ENCODE measurements at places on chromosomes 4 and X.
A peak's percentile ranks its signal among the peaks of the same experiment; 100 is the strongest.

- DNase-seq = no peak
Observed at GRCh38 chrX:111483135-111483534, 28.3 kb upstream of the SERTM2 start.

- no peak for DNase-seq
Observed at GRCh38 chr4:183729430-183730328, 70.6 kb downstream of the TRAPPC11 start.

- DNase-seq = no peak
Observed at GRCh38 chr4:1195891-1196401, 23.6 kb upstream of the SPON2 start.

DNA sequence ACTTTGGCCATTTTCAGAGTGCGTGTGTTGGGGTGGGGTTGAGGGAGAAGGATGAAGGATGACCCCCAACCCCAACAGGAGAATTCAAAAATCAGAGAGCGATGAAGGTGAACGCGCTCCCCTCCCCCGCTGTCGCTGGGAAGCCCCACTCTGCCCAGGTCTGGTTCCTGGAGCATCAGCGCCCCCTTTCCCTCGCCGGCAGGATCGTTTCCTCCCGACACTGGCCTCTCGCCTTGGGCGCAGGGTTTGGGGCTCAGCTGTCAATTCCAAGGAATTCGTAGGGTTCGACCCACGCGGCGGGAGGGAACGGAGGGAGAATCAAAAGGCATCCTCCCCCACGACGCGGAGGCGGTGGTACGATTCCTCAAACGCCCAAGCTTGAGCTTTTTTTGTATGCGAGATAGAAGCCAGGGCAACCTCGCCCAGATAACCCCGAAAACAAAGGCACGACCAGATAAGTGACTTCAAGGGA is 1.0 kb upstream of the PDGFRA start:
- peak; percentile 5 for DNase-seq

DNA sequence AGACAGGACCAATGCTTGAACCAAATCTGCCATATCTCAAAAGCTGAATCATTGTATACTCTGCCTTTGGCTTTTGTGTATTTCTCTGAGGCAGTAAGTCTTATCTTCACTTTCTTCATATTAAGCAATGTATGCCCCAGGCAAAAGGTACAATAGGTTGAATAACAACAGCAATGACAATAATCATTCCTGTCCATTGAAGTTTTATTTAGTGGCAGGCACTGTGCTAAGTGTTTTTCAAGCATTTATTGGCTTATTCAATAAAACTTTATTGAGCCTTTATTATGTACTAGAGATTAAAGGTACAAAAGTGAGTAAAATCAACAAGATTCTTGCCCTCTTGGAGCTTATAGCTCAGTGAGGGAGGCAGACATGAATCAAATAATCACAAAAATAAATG is 8.2 kb upstream of the CASK start:
- DNase-seq = no peak

DNA sequence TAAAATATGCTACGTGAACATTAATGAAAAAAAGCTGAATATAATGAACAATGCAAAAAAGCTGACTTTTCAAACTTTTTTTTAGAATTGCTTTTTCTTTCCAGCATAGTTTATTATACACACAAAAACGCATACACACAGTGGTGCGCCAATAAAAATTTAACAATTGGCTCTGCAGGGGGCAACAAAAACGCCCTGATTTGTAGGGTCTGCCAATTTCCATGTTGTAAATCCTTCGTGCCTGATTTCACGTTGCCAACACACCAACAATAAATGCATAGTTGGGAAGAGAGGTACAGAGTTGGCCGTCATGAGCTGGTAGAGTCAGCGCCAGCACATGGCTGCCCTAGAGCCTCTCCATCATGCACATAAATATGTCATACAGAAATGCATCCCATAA is 333.1 kb downstream of the MAPK10 start:
- no peak for DNase-seq

GRCh38 chrX:44667771-44668170 is 125.1 kb upstream of the FUNDC1 start:
- no peak for DNase-seq

GRCh38 chrX:32269866-32270265 is 941.5 kb downstream of the DMD start:
- DNase-seq = no peak

DNA sequence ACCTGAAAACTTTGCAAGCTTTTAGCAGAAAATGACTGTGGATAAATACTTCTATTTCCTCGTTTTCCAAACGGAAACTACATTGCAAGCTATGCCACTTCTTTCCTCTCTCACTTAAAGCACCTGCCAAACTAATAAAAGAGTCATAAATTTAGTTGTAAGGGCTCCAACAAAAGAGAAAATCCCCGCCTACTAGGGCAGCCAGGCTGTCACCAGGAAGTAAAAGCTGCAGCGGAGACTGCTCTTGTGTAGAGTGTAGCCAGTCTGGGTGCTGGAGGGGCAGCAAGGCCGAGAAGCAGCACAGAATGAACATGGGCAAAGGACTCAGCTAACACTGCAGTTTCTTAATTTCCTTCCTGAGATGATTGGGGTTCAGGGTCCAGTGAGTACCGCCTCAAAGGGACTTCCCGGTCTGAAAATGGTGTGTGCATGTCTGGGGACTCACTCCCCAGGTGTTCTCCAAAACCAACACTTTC is 89.3 kb upstream of the MAML3 start:
- no peak for DNase-seq

DNA sequence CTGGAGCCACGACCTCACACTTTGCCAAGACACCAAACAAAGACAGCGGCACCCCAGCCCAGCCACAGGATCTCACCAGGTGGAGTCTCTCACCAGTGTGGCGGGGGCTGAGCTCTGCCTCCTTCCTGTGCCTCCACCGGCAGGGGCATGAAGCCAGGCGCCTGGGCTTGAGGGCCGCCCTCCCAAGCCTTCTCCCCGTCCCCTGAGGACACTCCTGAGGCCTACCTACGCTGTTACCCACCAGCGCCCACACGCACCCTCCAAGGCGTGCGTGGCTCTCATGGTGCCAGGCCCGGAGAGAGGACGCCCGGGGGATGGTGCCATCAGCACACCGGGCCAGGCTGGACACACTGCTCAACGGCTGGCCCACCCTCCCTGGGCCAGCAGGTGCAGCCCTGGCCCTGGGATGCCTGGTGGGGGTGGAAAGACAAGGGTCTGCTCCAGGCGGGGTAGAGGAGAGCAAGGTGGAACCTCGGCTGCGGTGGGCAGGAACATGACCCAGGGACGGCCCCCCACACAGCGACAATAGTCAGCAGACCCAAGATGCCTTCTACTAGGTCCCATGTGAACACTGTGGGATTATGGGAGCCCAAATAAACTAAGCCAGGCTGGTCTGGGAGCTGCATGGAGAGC is 22.1 kb downstream of the NELFA start:
- no peak for DNase-seq
